NT2/D1 (cell line): ENCODE measurements at places on chromosomes 3 and 15.

GRCh38 chr3:13338996-13339395, 81.1 kb downstream of the NUP210 start:
- no peak for DNase-seq

GRCh38 chr3:27160146-27160545, 209.0 kb downstream of the NEK10 start:
- DNase-seq = no peak

DNA sequence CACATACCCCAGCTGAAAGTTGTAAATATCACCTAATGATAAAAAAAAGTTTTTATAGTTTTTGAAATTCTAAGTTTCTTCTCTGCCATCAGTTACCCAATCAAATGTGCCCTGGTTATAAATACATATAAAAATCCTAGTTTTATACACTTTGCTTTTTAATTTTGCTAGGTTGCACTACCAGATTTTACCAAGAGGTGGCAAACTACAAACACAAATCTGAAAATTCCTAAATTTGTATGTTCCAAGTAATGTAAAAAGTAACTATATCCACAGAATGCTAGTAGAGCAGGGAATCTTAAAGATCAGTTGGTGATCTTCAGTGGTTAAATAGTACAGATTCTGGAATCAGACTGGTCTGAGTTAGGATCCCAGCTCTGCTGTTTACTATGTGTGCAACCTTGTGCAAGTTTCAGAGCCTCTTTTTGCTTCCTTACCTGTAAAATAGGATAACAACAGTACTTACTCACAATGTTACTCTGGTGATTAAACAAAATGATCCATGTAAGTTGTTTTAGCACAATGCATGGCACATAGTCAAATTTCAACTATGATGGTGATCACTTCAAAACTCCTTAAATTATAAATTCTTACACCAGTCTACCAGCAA, 11.0 kb downstream of the TRPM7 start:
- no peak for DNase-seq

- no peak for DNase-seq
These were observed 22.8 kb upstream of the ALDH1A3 start for GRCh38 chr15:100856867-100857266.

GRCh38 chr3:113498221-113499005, 16.5 kb downstream of the SPICE1 start:
- DNase-seq = no peak

DNA sequence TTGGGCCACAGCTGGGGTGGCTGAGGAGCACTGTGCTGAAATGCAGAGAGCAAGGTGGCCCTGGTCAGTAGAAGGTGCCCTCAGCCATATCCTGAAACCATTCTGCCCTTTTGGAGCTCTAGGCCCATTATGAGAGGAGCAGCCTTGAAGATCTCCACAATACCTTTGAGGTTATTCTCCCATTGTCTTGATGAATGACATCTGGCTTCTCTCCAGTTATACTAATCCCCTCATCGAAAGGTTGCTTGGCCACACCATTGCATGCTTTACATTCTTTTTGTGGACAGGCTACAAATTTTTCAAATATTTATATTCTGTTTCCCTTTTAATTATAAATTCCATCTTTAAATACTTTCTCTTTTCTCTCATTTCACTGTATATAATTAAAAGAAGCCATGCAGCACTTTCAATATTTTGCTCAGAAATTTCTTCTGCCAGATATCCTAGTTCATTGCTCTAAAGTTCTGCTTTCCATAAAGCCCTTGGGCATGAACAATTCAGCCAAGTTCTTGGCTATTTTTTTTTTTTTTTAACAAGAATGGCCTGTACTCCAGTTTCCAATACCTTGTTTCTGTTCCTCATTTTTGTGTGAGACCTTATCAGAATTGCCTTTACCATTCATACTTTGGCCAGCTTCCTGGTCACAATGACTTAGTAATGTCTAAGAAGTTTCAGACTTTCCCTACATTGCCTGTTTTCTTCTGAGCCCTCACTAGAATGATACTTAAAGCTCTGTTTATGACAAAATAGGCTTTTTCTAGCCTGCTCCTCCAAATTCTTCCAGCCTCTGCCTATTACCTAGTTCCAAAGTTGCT, 138.9 kb upstream of the SGO1 start:
- DNase-seq = no peak

DNA sequence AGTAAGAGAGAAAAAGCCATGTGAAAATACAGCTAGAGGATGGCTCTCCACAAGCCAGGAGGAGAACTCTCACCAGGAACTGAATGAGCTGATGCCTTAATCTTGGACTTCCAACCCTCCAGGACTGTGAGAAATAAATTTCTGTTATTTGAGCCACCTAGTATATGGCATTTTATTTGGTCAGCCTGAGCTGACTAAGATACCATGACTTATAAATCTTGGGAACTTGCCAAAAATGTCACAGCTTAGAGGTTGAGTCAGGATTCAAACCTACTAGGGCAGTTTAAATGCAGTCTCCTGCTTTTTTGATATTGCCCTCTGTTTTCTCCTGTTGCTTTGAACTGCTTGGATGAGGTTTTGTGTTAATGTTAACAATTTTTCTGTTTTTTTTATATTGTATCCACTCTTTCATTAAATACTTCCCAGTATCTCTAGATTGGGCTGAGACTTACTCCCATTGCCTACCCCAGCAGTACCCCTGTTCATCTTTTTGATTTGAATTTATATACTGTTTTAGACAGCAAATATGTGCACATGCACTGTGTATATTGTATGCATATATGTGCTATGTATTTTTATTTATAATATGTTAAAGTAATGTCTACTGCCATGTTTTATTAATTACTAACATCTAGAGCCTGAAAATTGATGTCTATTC, 1223.2 kb downstream of the OTOL1 start:
- DNase-seq = no peak

DNA sequence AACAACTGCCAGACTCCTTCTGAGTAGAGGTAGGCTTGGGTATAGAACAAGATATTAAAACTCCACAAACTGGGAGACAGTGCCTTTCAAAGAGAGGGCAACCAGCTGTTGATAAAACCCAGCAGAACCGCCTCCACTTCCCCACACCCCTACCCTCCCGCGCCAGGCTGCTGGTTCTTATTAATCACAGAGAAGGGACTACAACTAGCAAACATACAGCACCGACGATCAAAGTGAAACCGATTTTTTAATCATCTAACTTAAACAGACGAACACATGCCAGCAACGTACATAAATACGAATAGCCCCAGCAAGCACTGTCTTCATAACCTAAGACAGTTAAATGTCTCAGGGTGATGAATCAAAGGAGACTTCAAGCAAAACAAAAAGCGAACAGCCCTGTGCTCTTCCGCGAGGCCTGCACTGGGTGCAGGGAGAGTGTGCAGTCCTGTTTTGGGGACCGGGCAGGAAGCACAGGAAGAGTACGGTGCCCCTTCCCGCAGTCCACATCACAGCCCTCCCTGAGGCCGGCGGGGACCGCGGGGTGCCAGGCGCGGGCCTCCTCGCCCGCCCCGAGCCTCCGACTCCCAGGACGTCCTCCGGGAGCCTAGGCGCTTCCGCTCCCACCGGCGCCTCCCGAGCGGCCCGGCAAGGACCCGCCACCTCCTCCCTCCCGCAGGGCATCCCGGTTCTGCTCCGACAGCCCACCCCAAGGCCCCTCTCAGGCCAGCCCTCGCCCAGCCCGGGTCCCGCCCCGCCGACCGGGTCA, 75.1 kb upstream of the VGLL4 start:
- no peak for DNase-seq

GRCh38 chr3:149480326-149481017, 6.0 kb downstream of the TM4SF4 start:
- DNase-seq = peak; percentile 86

GRCh38 chr3:120404876-120405275, 45.9 kb downstream of the FSTL1 start:
- no peak for DNase-seq

DNA sequence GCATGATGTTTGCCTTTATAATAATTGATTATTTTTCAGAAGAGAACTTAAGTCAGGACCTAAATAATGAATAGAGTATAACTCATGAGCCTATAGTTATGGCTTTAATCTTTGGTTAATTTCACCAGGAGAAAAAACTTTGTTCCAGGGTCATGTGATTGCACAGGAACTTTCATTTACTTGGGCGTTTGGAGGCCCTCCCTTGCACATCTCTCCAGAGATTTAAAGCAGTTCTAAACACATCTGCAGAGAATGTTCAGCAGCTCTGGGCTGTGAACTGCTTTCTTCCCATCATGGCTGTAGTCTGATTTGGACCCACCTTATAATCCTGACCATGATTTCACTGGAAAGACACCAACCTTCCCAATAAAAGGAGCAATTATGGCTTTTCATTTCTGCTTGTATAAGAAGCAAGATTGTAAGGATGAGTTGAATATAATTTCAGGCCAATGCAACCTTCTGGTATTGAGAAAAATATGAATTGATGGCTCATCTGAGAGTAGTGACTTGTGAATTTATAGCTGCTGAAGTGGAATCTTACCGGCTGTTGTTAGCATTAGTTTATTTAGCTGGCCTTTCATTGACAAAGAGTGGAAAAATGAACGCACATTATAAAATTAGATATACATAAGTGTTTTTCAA, 80.9 kb upstream of the PRTG start:
- DNase-seq = no peak

DNA sequence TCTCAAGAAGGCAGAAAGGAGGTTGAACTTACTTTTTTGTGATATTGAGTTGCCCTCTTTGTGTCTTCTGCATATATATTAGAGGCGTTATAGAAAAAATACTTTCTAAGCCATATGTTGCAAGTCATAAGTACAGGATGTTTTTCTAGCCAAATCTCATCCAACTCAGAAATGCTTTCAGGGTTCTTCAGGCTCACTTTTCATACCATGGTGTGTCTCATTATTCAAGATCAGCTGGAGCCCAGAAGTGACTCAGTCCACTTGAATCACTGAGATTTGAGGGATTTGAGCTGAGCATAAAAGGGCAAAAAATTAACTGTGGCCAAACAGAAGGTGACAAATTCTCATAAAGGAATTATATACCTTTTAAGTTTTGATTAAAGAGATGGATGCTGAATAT, 157.3 kb downstream of the WNT5A start:
- no peak for DNase-seq

DNA sequence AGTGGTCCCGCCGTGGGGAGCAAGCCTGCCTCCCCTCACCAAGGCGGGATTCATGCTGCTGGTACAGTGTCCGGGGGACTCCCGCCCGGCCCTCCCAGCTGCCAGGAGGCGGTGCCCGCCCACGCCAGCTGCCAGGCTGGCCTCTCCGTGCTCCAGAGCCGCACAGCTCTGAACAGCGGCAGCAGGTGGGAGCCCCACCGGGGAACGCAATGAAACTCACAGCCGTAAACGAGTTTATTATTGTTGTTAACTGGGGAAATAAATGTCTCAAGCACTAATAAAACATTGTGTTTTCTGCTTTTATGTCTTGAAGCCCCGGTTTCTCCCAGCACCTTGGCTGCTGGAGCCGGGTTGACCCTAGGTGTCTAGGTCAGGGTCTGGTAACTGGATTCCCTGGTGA, 317.7 kb upstream of the TLE3 start:
- DNase-seq = no peak

GRCh38 chr3:68006646-68007045, 352.2 kb upstream of the SUCLG2 start:
- no peak for DNase-seq

GRCh38 chr3:70999730-71000129, 583.8 kb downstream of the FOXP1 start:
- no peak for DNase-seq

DNA sequence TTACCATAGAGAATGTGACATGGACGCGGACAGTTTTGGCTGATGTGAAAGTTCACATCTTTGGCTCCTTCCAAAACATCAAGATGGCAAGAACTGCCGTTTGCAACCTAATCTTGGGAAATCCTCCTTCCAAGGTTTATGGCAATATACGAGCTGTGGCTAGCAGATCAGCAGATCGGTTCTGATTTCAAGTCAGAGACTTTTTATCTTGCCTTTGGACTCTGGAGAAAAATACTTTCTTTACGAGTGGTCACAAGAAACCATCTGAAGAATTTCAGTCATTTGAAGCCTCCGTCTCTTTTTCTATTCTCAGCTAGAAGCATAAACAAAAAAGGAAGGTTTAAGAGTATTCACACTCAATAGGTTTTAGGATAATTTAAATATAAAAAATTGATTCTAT, 153.5 kb upstream of the MEIS2 start:
- no peak for DNase-seq

- no peak for DNase-seq
These were observed 54.8 kb upstream of the BCL6 start for GRCh38 chr3:187799942-187800641.

DNA sequence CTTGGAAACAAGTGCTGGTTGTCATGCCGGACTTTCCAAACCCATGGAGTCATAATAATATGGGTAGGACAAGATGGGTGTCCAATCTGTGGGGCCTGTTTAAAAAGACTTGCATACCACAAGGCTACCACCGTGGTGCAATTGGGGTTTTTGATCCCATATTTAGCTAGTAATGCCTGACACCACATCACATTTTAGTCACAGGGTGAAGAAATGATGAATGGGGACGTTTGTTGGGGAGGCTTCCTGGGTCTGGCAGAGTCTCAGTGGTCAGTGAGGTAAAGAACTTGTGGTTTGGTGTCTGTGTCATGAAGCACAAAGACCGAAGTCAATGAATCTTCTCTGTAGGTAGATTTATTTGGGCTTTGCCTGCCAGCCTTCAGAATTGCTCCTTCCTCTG, 31.0 kb downstream of the P3H2 start:
- DNase-seq = no peak

DNA sequence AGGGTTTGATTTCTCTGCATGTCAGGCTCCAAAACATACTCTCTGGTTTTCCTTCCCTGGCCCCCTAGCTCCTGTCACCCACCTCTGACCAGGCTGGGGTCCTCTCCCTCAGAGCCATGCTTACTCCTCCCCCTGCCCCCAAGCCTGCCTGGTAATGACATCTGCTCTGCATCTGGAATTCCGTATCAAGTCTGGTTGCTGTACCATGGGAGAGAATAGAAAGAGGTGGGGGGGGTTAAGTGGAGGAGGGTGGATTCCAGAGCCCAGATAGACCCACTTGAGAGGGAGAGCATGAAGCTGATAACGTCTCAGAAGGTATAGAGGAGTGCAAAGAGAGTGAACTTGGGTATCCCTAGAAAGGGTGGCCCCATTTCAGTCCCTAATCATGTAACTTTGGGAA, 4.2 kb downstream of the IGDCC4 start:
- no peak for DNase-seq

DNA sequence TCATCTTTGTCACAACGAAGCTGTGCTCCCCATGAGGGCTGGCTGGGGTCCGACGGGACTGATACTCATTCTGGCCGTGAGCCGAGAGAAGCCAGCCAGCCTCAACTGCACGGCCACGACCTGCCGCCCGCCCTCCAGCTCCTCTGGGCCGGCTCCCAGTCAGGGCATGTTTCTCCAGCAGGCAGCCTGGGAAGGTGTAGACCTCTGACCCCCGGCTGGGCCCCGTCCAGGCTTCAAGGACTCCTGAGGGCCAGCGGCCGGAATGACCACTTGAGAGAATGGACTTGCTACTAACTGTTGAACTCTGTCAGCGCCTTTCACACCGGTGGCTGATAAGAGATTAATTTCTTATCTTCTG, 18.1 kb upstream of the MUC4 start:
- DNase-seq = no peak

GRCh38 chr15:91782221-91782620, 71.3 kb upstream of the SLCO3A1 start:
- DNase-seq = no peak
